ENCODE measurements at places on chromosomes 16 and 17.

- DNase-seq = no peak
These were observed 30.9 kb downstream of the XPO6 start for GRCh38 chr16:28180655-28181460.

- no peak for DNase-seq
These were observed 11.7 kb downstream of the ANKRD11 start for GRCh38 chr16:89478576-89479221.

GRCh38 chr17:39246274-39246673, 20.5 kb upstream of the STAC2 start:
- DNase-seq = no peak

DNA sequence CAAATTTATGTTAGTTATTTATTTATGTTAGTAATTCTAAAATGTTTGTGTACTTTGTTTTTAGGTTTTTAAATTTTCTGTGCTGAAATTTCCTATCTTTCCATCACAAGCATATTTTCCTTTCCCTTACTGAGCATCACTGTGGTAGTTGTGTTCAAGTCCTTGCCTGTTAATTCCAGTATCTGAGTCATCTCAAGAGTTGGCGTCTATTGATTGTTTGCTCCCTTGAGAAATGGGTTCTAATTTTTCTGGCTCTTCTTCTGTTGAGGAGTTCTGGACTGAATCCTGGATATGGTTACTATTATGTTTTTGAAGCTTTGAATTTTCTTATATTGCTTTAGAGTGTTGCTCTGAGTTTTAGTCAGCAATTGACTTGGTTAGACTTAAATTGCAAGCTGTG, 56.3 kb downstream of the GAN start:
- DNase-seq = no peak

DNA sequence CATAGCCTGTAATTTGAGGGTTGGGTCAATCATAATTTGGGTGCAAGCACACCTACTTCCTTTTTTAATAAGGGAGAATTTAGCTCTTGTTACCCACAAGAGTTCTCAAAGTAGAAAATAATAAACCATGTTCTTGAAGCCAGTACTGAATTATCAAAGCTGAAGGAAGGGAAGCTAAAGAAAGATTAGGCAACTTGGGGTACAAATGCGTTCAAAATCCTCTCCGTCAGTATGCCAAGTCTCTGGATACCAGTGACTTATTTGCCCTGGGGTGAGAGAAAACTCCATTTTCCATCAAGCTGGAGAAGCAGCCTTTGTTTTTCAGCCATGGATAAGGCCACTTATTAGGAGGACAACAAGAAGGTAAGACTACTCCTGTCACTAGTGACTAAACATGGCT, 23.5 kb upstream of the DHRS13 start:
- no peak for DNase-seq

DNA sequence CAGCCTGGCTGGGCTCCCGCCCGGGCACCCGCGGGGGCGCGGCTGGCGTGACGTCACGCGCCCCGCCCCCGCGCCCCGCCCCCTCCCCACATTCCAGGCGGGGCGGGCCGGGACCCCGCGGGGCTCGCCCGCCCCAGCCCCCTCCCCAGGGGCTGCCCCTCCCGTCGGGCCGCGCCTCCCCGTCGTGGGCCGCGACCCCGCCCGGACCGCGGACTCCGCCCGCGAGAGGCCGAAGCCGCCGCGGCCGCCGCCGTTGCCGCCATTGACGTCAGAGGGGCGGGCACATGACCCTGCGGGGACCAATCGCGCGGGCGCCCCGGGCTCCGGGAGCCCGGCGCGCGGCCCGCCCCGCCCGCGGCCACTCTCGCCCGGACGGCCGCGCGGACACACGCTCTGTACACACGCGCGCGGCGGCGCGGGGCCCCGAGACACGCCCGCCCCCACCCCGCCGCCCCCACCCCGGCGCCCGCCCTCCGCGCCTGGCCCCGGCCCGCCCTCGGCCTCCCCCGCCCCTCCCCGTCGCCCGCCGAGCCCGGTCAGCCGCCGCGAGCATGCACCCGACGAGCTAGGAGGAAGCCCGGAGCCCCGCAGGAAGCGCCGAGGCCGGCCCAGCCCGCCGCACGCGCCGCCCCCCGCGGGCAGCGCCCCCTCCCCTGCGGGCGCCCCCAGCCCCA, at the start of gene CMIP:
CMIP (plus strand) TSS at position 361 of the 674 bp plus-strand sequence.
- peak; percentile 65 for DNase-seq

DNA sequence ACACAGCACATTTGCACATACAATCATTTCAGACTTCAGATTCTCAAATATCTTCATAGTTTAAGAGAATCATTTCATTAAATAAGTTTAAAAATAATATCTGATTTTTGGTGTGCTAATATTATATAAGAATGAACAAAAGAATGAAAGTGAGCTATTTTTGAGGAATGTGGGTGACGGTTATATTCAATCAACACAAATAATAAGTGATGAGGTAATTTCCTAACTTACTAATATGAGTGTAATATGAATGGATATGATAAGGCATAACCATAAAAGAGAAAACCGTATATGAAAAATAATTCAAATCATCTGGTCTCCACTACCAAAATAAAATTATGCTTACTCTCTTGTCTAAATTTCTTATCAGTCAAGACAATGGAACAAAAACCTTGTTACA, 68.4 kb upstream of the NACA2 start:
- no peak for DNase-seq

- DNase-seq = no peak
These were observed 22.3 kb upstream of the ZFPM1 start for GRCh38 chr16:88430524-88431446.

DNA sequence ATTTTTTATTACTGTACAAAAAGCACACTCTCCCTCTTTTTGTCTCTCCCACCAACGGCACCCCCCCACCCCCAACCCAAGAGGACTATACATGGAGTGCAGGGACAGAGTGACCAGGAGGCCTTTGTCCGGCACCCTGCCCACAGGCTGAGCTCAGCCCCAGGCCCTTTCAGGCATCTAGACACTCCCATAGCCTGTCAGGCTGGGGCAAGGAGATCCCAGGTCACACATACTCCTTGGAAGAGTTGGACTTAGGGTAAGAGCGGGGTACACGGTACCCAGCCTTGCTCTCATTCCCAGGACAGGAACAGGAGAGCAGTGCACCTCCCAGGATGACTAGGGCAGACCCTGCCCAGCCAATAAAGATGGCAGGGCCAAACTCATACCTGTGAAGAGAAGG, 2.1 kb downstream of the CLDN7 start:
- no peak for DNase-seq

DNA sequence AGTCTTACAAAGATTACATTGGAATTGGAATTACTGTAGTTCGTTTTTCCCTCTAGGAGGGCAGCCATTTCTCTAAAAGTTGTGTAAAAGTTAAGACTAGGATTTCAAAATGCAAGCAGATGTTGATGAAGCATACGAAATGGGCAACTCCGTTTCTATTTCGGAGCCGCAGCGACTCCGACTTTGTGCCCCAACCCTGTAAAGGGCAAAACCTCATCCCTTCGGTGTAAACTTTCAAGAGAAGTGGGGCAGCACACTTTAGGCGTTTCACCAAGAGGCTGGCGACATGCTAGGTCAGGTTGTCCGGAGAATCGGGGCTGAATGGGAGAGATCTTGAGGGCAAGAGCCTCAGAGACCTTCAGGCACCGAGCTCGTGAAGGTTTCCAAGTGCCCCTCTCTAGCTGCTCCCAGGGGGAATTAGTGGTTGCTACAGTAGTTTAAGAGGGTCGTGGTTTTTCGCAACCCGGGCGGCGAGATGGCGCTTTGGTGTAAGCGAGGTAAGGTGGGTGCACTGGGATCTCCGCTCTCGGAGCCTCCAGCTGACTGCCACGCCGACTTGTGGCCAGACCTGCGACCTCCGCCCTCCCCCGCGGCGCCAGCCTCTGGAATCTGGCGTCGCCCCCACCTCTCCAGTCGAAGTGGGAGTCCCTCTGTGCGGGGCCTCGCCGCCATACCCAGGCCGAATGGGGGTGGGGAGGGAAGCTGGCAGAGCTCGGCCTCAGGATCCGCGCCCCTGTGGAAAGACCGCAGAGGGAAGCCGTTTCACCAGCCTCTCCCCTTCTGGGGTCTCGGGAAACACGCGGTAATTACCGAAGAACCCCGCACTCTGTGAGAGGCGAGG, 1.0 kb upstream of the HEXIM2 start:
- peak; percentile 25 for DNase-seq

- DNase-seq = peak; percentile 27
These were observed 113.2 kb downstream of the PRKCB start for GRCh38 chr16:23948949-23949411.

DNA sequence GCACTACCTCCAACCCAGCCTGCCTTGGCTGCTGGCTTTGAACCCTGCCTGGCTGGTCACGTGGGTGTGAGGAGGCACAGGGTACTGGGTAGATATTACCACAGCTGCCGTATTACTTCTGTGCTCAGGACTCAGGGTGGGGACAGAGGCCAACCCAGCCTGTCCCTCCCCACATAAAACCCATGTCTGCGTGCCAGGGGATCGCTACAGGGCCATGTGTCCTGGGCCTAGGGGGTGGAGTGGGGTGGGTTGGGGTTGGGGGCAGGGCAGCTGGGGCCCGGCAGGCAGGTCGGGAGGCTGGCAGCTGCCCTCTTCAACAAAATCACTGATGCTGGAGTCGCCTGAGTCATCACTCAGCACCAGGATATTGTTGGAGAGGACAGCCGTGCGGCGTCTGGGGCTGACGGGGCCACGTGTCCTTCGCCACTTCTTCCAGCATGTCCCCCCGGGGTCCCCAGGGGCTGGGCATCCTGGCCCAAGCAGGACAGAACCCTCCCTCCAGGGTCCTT, 39.7 kb upstream of the PVALEF start:
- DNase-seq = no peak

- DNase-seq = no peak
These were observed 10.7 kb upstream of the STX4 start for GRCh38 chr16:31022544-31023251.

DNA sequence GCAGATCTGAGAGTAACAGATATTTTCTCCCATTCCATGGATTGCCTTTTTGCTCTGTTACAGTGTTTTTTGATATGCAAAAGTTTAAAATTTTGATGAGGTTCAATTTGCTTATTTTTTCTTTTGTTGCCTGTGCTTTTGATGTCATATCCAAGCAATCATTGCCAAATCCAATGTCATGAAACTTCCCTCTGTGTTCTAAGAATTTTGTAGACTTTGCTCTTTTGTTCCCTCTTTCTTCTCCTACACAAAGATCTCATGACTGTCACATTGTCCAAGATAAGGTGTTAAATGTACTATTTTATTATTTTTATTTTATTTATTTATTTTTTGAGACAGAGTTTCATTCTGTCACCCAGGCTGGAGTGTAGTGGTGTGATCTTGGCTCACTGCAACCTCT, 18.9 kb upstream of the KCNH6 start:
- no peak for DNase-seq

GRCh38 chr16:85046472-85046916, 18.9 kb downstream of the KIAA0513 start:
- DNase-seq = no peak

DNA sequence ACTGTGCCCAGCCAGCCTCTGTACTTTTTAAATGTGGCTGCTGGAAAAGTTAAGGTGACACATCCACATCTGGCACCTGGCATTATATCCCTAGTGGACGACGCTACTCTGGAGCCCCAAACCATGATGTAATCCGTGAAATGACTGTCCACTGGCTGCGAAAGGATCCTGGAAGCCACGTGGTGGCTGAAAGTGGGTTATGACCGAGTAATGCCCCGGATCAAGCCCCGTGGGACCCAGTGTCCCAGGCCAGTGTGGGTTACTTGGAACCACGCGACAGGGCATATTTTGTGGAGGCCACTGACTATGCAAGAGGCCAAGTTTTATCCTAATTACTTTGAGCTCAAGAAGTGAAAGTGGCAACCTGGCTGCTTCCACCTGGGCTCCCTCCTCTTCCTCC, 79.6 kb downstream of the PGS1 start:
- no peak for DNase-seq

GRCh38 chr16:85380905-85381737, 232.0 kb upstream of the GSE1 start:
- DNase-seq = no peak

GRCh38 chr16:57105184-57105583, 12.8 kb downstream of the CPNE2 start:
- no peak for DNase-seq

GRCh38 chr17:21095735-21096134, 31.0 kb upstream of the DHRS7B start:
- no peak for DNase-seq

- DNase-seq = no peak
These were observed 99.9 kb downstream of the RPTOR start for GRCh38 chr17:80644536-80644935.

- no peak for DNase-seq
These were observed 61.9 kb downstream of the WWP2 start for GRCh38 chr16:69823831-69824563.

GRCh38 chr17:78826421-78826820, 14.2 kb downstream of the USP36 start:
- DNase-seq = no peak

DNA sequence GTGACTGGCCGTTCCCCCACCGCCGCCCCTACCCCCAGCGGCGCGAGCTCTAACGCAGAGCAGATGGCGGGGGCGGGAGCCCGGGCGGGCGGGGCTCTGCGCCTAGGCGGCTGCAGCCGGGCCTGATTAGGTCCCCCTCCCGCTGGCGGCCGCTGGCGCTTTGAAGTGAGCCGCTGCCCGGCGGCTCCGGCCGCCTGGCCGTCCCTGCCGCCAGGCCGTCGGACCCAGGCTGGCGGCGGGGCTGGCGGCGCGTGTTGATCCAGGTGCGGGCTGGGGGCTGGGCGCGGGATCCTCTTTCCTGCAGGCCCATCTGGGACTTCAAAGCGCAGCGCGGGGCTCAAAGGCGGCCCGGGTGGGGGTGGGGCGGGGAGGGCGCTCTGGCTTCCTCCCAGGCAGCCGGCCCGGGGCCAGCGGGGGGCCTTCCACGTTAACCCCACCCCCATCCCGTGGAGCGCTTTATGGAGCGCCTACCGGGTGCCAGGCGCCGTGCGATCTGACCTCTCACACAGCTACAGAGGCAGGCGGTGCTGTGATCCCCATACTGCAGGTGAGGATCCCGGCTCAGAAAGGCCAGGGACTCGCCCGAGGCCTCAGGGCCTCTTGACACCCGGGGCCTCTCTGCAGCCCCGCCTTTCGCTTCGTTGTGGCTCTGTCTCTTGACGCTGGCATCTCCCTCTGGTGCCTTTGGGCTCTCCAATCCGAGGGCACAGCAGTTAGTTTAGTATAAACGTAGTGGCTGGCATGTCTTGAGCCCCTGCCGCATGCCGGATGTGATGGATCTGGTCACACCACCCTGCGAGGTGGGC, 80.0 kb upstream of the NKD1 start:
- DNase-seq = no peak

- DNase-seq = no peak
These were observed 30.0 kb downstream of the USP10 start for GRCh38 chr16:84729716-84730320.

- no peak for DNase-seq
These were observed 387.6 kb downstream of the HAPSTR1 start for GRCh38 chr16:9479008-9479407.

- peak; percentile 51 for DNase-seq
These were observed at the start of gene HOXB4 for GRCh38 chr17:48577946-48578615. Gene HOXB4 (minus strand): TSS chr17:48578350. CDS start chr17:48578319, 31 bp downstream.

Measured in stimulated activated CD8-positive, alpha-beta memory T cell treated with anti-CD3 and anti-CD28 coated beads, Interleukin-2, amount 100 ng/mL, for 1 hour (primary cell).